PC-3 (cell line): ENCODE measurements at places on chromosomes 6 and 20. TPM values are rescaled to one million over a fixed set of nuclear protein-coding genes. Genes with fewer than 3 reads are reported as not detected.

DNA sequence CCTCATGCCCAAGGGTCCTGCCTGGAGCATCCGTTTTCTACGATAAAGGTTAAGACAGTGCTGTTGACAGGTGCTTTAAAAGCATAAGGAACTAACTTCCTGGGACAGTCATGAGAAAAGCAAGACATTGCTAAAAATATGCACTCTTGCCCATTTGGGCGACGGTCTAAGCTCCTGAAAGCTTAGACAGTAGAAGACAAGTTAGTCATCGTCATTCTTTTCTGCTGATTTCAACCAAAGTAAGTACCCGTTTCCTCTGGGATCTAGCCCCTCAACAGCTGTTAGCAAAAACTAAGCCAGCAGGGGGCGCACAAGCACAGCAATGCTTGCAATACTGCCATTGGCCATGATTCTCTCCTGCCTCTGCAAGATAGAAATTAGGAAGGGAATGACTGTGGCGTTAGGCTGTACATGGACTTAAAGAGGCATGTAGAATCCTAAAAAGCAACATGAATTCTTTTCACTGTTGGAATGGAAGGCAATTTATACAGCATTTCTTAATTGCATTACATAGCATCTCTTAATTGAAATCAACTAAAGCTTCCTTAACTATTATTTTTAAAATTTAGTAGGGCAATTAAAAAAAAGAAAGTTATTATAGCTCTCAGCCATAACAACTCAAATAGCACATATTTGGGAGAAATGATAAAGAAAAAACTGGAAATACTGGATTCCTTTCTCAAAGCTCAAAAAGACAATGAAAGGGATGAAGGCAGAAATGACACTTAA, 147.8 kb upstream of the RALGAPA2 start:
- no peak overlapping the region for H3K4me3 ChIP-seq
- peaks cover 12% of the 10 kb centered on the region; the same call in 1 of the 2 replicates for H3K27me3 ChIP-seq
- no peak overlapping the region for H3K27ac ChIP-seq
- H3K4me1 ChIP-seq, result no peaks in the 10 kb centered on the region
- peak; percentile 98 for DNase-seq

DNA sequence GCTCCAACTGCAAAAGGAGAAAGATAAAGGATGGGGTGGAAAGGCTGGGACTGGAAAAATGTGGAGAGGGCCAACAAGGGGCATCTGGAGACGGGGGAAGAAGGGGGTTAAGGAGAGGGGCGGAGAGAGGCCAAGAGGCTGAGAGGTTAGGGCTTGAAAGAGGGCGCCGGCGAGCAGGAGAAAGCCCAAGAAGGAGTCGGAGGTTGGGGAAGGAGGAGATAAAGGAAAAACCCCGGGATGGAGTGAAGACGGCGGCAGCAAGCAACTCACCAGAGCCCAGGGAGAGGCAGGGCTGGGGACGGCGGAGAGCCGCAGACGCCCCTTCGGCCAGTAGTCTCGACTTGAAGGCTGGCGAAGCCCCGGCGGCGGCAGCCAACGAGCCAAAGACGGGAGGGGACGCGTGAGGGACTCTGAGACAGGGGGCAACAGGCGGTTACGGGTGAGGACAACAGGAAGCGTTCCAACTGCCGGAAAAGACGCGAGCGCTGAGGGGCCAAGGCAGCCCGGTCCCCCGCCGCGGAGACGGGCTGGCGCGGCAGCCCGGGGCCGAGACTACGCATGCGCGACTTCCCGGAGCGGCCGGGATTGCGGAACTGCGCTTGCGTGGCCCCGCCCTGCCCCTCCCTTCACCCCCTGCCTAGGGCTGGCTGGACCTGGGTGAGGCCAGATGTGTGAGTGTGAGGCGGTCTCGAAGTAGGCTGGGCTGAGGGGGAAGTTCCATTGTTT, at the start of gene STK38:
TSS of gene STK38 (minus strand) at position 560 of the 726 bp plus-strand sequence. CDS start 7,277 bp downstream, outside the sequence.
- H3K27ac ChIP-seq, result peak within 1 kb of the TSS; percentile 55
- H3K4me1 ChIP-seq, result peaks cover 34% of the 10 kb centered on the region
- no peaks in the 10 kb centered on the region for H3K27me3 ChIP-seq

DNA sequence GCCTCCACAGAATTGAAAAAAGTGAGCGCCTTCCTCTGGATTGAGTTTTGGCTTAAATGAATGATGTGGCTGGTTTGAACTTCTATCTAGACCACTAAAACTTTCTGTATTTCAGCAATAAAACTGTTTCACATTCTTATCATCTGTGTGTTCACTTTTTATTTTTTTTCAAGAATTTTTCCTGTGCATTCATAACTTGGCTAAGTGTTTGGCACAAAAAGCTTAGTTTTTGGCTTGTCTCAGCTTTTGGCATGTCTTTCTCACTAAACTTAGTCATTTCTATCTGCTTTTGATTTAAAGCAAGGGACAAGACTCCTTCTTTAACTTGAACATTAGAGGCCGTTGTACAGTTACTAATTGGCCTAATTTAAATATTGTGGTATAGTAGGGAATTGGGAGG, 1015.1 kb downstream of the EPHA7 start:
- no peak overlapping the region for H3K27ac ChIP-seq
- no peaks in the 10 kb centered on the region for H3K27me3 ChIP-seq
- no peaks in the 10 kb centered on the region for H3K4me1 ChIP-seq
- no peaks in the 10 kb centered on the region for H3K36me3 ChIP-seq

DNA sequence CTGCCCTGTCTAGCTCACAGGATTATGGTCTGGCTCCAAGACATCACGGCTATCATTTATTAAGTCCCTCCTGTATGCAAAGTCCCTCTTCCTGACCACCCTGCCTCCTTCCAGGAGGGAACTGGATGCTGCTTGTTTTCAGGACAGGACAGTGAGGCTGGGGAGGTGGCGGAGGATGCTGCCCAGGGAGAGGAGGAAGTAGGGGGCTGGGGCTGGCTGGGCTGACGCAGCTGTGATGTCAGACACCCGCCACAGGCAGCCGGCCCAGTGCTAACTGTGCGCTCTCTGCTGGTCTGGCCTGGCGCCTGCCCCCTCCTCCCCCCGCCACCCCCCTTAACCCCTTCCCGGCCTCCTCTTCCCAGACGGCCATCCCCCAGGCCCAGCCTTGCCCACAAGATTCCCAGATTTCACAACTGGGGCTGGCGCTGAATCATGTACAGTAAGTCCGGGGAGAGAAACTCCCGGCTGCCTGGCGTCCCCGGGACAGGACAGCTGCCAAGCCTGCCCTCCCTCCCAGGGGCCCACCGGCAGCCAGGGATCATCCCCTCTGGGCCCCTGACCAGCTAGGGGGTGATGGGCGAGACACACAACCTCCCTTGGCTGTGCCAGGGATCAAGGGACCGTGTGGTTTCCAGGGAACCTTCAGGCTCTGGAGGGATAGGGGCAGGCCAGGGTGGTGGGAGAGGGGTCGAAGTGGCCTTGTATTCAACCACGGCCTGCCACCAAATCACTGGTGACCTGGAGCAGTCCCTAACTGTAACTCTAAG, 118.1 kb downstream of the CEBPB start:
- H3K27ac ChIP-seq, result peak overlapping the region; percentile 89
- peak; percentile 96 for DNase-seq
- H3K27me3 ChIP-seq, result no peaks in the 10 kb centered on the region
- peak overlapping the region; percentile 29 for H3K4me3 ChIP-seq
- no peaks in the 10 kb centered on the region for H3K36me3 ChIP-seq
- peaks cover 57% of the 10 kb centered on the region for H3K4me1 ChIP-seq

GRCh38 chr6:107866606-107867301, 42.6 kb upstream of the SCML4 start:
- no peaks in the 10 kb centered on the region for H3K27me3 ChIP-seq
- DNase-seq, result peak; percentile 42
- peaks cover 2% of the 10 kb centered on the region; the same call in 1 of the 2 replicates for H3K36me3 ChIP-seq

GRCh38 chr6:24694198-24694597, 24.8 kb downstream of the C6orf62 start:
- H3K4me3 ChIP-seq, result no peak overlapping the region
- no peaks in the 10 kb centered on the region for H3K27me3 ChIP-seq
- no peaks in the 10 kb centered on the region for H3K4me1 ChIP-seq
- no peak overlapping the region for H3K27ac ChIP-seq

GRCh38 chr6:111550953-111551352, 54.7 kb downstream of the TRAF3IP2 start:
- H3K27ac ChIP-seq, result no peak overlapping the region
- DNase-seq, result no peak
- no peaks in the 10 kb centered on the region for H3K36me3 ChIP-seq
- H3K27me3 ChIP-seq, result no peaks in the 10 kb centered on the region
- no peak overlapping the region for H3K4me3 ChIP-seq

- no peaks in the 10 kb centered on the region for H3K36me3 ChIP-seq
- no peak overlapping the region for H3K4me3 ChIP-seq
- H3K27ac ChIP-seq, result no peak overlapping the region
Observed at GRCh38 chr20:44029848-44030230, 115.2 kb downstream of the TOX2 start.

DNA sequence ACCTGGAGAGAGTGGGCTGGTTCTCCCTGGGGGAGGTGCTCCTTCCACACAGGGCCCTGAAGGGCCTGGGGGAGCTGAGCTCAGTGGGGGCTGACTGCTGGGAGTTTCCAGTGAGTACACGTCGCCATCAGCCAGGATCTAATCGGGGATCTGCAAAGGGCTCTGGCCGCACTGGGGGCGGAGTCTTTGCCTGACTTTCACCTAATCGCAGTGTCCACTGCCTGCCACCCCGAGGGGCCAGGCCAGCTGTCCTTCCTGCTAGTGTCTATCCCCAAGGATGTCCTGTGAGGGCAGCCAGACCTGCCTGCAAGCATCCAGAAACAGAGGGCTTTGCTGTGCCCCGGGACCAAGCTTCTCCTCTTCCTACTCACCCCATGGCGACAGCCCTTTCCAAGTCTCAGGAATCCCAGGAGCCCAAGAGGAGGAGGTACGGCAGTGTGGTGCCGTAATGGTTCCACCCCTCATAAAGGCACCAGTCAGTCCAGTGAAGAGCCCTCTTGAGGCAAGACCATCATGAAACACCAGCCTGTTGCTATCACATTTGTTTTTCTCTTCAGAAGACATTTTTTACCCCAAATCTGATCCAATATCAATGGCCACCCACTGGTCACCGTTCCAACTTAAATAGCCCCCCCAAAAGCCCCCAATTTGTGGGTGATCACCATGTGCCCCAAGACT, 243.1 kb upstream of the ECI2 start:
- H3K4me1 ChIP-seq, result no peaks in the 10 kb centered on the region
- H3K27me3 ChIP-seq, result no peaks in the 10 kb centered on the region
- H3K4me3 ChIP-seq, result no peak overlapping the region
- no peak overlapping the region for H3K27ac ChIP-seq
- DNase-seq, result no peak

- peak; percentile 33 for DNase-seq
- H3K27me3 ChIP-seq, result no peaks in the 10 kb centered on the region
- peak overlapping the region; percentile 42 for H3K27ac ChIP-seq
Observed at GRCh38 chr6:13814938-13815575, 700 bp upstream of the MCUR1 start.

IFNGR1 gene
- total RNA-seq, result 15.8 and 24.6 TPM in 2 replicates

TFAP2D gene
- not detected in 2 replicates for total RNA-seq

GRCh38 chr6:53520320-53520928, 24.5 kb downstream of the GCLC start:
- no peaks in the 10 kb centered on the region for H3K27me3 ChIP-seq
- H3K4me1 ChIP-seq, result peaks cover 18% of the 10 kb centered on the region
- H3K36me3 ChIP-seq, result peaks cover 22% of the 10 kb centered on the region; the same call in 1 of the 2 replicates
- no peak overlapping the region for H3K27ac ChIP-seq
- no peak overlapping the region for H3K4me3 ChIP-seq
- no peak for DNase-seq

- DNase-seq, result no peak
- no peaks in the 10 kb centered on the region for H3K36me3 ChIP-seq
- H3K4me1 ChIP-seq, result no peaks in the 10 kb centered on the region
- H3K27ac ChIP-seq, result no peak overlapping the region
Observed at GRCh38 chr6:138528137-138528536, 28.8 kb upstream of the NHSL1 start.

GRCh38 chr6:150255840-150256239, 113.0 kb upstream of the IYD start:
- peaks cover 13% of the 10 kb centered on the region for H3K4me1 ChIP-seq
- no peak for DNase-seq
- no peak overlapping the region for H3K4me3 ChIP-seq
- no peak overlapping the region for H3K27ac ChIP-seq
- H3K36me3 ChIP-seq, result no peaks in the 10 kb centered on the region
- H3K27me3 ChIP-seq, result no peaks in the 10 kb centered on the region

DNA sequence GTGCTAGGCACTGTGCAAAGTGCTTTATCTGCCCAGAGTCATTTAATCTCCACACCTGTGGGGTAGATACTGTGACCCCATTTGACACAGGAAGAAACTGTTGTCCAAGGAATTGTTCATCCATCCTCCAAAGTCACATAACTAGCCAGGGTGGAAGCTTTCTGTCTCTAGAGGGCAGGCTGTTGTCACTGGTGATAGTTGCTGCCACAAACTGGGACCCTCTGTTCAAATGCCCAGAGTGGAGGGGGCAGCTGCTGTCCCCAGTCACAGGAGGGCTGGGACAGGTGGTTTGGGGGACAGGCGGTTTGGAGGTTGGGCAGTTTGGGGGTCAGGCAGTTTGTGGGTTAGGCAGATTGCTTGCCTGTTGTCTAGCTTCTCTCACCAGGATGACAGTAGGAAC, 16.1 kb upstream of the TMEM242 start:
- H3K27me3 ChIP-seq, result no peaks in the 10 kb centered on the region

DNA sequence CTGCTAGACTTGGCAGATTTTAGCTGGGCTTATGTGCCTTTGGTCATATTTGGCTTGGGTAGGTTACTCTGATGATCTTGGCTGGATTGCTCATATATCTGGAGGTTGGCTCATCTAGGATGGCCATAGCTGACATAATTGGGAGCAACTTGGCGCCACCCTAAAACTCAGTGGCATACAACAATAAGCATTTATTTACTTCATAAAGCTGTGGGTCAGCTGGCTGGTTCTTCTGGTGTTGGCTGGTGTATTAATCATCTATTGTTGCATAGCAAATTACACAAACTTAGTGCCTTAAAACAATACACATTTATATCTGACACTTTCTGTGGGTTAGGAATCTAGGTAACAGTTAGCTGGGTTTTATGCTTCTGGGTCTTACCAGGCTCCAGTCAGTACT, 297.3 kb upstream of the JAG1 start:
- H3K27me3 ChIP-seq, result no peaks in the 10 kb centered on the region
- no peaks in the 10 kb centered on the region for H3K36me3 ChIP-seq
- no peak overlapping the region for H3K4me3 ChIP-seq
- peak; percentile 19 for DNase-seq
- no peak overlapping the region for H3K27ac ChIP-seq

GRCh38 chr20:59933296-59933848, at the start of gene SYCP2:
SYCP2 (minus strand) TSS chr20:59933637; CDS start chr20:59922413, 11,224 bp downstream.
- H3K4me3 ChIP-seq, result peak within 1 kb of the TSS; percentile 69
- H3K27me3 ChIP-seq, result no peaks in the 10 kb centered on the region
- no peaks in the 10 kb centered on the region for H3K36me3 ChIP-seq

CD40 gene
- total RNA-seq, result 4.6 and 5.0 TPM in 2 replicates

GRCh38 chr6:158316022-158316421, 3.8 kb downstream of the TULP4 start:
- H3K27ac ChIP-seq, result no peak overlapping the region
- peak; percentile 61 for DNase-seq
- no peak overlapping the region for H3K4me3 ChIP-seq
- H3K36me3 ChIP-seq, result no peaks in the 10 kb centered on the region
